ENCODE measurements at places on chromosomes 2 and 18. TPM values are rescaled to one million over a fixed set of nuclear protein-coding genes. Genes with fewer than 3 reads are reported as not detected.

- DNase-seq = no peak
Observed at GRCh38 chr2:237932731-237933131, 34.1 kb upstream of the UBE2F start.

The PROKR1 gene
- total RNA-seq = not detected

- DNase-seq = no peak
Observed at GRCh38 chr2:165698444-165698884, 95.6 kb downstream of the GALNT3 start.

DNA sequence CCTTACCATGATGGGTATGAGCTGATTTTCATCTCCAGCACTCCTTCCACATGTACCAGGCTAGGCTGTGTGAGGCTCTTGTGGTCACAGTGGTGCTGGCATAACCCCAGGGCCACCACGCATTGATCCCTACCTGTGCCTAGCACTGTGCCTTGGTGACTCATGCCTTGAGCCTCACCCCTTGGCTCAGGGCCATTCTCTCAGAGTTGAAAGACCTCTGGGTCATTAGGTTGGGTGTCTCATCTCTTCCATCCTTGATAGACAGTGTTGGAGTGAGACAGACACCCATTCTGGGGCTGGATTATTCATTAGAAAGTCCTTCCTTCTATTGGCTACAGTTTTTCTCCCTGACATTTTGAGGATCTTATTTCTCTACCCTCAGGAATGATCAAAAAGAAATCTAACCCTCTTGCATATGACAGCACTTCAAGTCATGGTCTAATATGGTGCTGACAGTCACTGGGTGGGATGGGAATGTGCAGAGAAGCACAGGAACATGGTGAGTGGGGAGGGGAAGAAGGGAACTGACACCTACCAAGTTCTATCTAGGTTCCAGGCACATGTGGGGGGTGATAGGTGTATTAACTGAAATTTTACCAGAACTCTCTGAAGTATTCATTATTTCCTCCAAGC is 41.3 kb downstream of the DYSF start:
- peak; percentile 13 for DNase-seq

DNA sequence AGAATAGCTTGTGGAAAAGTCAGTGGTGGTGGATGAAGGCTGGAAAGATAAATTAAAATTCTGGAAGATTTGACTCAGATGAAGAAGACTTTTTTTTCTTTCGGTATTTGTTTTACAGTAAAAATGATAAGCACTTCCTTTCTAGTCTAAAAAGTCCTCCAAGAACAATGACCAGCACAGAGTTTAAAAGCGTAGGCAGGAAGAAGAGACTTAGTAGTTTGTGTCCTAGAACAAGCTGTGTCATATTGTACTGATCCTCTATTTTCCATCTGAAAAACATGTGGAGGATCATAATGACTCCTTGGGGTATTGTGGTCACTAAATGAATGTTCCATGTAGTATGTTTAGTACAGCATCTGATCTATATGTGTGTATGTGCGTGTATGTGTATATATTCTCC is 132.4 kb upstream of the FSHR start:
- no peak for DNase-seq

DNA sequence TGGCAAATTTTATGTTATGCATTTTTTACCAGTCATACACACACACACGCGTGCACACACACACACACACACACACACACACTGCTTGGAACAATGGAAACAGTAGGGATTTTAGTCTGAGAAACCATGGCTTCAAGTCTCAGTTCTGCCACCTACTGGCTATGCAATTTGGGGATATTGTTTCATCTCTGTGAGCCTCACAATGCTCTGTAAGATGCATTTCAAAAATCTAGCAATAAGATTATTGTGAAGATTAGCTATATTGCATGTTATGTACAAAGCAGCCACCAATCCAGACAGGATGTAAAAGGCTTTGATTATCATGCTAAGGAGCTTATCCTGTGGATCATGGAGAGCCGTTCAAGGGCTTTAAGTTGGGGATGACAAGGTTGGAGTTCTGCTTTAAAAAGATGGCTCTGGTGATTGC is 401.4 kb downstream of the NBAS start:
- DNase-seq = no peak

The TTC21B gene
- 14.6 TPM for total RNA-seq

The LDLRAD4 gene
- total RNA-seq = 52.3 TPM

DNA sequence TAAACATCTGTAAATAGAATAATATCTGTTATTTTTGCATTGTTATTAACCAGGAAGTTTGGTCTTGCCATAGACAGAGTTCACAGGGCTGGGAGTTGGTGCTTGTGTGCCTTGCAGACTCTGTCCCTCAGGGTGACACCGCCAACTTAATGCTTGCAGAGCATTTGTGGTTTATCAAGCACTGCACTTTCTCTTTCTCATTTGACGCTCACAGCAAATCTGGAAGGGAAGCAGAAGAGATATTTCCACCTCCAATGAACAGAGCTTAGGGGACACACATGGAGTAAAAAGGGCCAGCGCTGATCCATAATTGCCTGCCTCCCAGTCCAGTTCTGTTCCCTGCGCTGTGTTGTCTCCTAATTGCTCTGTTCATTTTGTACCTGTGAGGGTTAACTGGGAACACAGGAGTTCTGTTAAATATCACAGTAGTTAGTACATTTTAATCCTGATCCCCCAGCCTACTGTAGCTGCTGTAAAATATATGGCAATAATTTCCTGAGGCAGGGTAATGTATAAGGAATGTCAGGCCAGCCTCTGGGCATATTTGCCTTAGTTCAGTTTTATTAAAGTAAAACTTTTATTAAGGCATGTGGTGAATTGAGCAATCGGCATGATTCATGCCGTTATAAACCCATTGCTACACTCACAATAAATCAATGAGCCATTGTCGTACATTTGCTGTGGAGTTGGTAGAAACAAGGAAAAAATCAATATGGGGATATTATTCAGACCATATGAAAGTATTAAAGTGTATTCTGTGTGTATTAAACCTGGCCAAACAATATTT is 182.5 kb upstream of the OSR1 start:
- DNase-seq = no peak

DNA sequence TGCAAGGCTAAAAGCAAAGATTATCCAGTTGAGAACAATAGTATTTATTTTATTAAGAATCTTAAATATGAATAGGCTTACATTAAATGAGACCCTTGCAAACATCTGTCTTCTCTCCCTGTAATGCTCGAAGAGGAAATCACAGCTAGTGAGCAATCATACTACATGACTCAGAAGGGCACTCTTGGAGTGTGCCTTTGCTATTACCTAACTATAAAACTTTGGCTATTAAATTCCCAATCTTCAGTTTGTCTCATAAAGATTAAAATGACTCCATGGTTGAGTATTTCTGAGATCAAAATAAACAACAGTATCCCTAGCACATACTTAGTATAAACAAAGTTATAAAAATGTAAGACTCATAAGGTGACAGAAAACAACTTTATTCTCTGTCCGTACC is 296.9 kb downstream of the KCNJ3 start:
- DNase-seq = no peak

- DNase-seq = no peak
Observed at GRCh38 chr2:6562771-6563170, 302.9 kb downstream of the CMPK2 start.

- no peak for DNase-seq
Observed at GRCh38 chr2:236167297-236168109, 683 bp downstream of the GBX2 start.

DNA sequence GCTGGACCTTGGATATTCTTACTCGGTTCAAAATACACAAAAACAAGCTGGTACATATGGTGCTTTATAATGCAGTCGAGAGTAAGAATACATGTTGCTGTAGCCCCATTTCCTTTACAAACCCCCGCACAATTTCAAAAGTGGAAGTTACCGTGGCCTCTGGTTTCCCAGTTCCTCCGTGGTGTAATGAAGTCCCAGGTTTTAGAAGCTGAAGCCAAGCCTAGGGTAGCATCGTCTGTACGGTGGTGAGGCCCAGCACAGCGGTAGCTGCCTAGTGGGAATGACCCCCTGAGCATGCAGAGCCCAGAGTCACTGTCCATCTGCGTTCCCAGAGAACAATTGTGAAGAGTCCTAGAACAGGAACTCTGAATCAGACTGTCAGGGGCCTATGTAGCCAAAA is 171.8 kb downstream of the ASXL3 start:
- DNase-seq = no peak

- no peak for DNase-seq
Observed at GRCh38 chr18:45678850-45679249, 45.1 kb upstream of the SLC14A1 start.

DNA sequence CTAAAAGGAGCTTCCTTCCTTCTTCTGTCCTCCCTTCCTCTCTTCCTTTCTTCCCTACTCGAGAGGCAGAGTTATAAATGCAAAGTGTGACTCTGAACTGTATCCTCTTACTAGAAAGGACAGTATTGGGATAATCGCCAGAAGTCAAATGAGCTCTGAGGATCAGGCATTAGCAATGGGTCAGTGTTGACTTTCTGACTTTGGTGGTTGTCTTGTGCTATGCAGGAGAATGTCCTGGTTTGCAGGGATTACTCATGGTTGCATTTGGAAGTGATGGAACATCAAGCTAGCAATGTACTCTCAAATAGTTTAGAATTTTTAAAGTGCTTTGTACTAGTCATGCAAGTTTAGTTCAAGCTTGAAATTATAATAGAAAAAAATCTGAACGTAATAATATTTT is 115.6 kb downstream of the TXNL1 start:
- DNase-seq = no peak

DNA sequence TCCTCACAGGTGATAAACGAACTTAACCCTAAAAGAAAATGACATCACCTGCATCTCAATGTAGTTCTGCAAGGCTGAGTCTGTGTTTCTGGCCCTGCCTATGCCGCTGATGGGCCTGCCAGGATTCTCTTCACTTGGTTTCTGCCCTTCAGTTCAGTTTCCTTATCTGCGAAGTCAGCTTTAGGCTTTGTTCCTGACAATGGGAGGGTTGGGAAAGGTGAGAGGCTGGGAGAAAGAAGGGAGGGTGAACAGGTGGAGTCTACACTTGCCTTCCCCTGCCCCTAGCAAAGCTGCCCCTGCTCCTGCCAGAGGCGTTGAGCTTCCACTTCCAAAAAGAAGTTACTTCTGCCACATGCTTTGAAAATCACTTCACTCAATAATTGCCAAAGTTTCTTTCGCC is 124.0 kb upstream of the APCDD1 start:
- DNase-seq = no peak

- no peak for DNase-seq
Observed at GRCh38 chr2:172698041-172698863, 37.4 kb upstream of the RAPGEF4 start.

- no peak for DNase-seq
Observed at GRCh38 chr2:168029071-168029470, 218.3 kb downstream of the STK39 start.

GRCh38 chr18:39485696-39486095 is 1920.1 kb upstream of the CELF4 start:
- no peak for DNase-seq

DNA sequence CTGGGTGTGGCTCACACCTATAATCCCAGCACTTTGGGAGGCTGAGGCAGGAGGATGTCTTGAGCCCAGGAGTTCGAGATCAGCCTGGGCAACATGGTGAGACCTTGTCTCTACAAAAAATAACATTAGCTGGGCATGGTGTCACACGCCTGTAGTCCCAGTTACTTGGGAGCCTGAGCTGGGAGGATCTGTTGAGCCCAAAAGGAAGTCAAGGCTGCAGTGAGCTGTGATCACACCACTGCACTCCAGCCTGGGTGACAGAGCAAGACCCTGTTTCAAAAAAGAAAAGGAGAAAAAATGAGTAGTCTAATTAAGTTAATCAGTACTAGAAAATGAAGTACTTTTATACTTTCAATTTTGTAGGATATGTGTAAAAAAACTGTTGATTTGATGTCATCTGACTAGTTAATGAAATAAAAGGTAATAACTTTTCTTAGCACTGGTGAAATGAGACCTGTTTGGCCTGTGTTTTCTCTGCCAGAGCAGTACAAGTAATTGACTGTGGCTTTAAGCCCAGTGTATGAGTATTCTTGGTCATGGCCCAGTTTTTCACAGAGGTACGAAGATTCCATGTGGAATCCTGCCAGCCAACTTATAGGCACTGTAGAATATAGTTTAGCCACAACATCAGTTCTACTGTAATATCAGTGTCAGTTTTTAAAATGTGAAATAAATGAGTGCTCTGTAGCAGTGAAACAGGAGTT is 35.8 kb downstream of the MFSD6 start:
- DNase-seq = no peak

The GRB14 gene
- total RNA-seq = 6.2 TPM

The AGXT gene
- not detected for total RNA-seq

GRCh38 chr18:27577265-27577664 is 392.2 kb upstream of the CHST9 start:
- no peak for DNase-seq

The POTEI gene
- not detected for total RNA-seq
